Neural crest cell (in vitro differentiated cells): ENCODE measurements at places on chromosomes 13 and 19. TPM values are rescaled to one million over a fixed set of nuclear protein-coding genes. Genes with fewer than 3 reads are reported as not detected.
A peak's percentile ranks its signal among the peaks of the same experiment; 100 is the strongest.

The SYNGR4 gene
- total RNA-seq = not detected in 2 replicates

The CYP4F3 gene
- total RNA-seq = not detected in 2 replicates

The PNMA8B gene
- 4.6 and 5.3 TPM in 2 replicates for total RNA-seq

The CALR3 gene
- total RNA-seq = not detected in 2 replicates

The ZNF132 gene
- total RNA-seq = 0.28 and 0.52 TPM in 2 replicates

The MPND gene
- total RNA-seq = 45.3 and 45.6 TPM in 2 replicates

The CHAF1A gene
- total RNA-seq = 117 and 120 TPM in 2 replicates

The HIPK4 gene
- 0.11 and 0.30 TPM in 2 replicates for total RNA-seq

The APOC4 gene
- total RNA-seq = not detected in 2 replicates

DNA sequence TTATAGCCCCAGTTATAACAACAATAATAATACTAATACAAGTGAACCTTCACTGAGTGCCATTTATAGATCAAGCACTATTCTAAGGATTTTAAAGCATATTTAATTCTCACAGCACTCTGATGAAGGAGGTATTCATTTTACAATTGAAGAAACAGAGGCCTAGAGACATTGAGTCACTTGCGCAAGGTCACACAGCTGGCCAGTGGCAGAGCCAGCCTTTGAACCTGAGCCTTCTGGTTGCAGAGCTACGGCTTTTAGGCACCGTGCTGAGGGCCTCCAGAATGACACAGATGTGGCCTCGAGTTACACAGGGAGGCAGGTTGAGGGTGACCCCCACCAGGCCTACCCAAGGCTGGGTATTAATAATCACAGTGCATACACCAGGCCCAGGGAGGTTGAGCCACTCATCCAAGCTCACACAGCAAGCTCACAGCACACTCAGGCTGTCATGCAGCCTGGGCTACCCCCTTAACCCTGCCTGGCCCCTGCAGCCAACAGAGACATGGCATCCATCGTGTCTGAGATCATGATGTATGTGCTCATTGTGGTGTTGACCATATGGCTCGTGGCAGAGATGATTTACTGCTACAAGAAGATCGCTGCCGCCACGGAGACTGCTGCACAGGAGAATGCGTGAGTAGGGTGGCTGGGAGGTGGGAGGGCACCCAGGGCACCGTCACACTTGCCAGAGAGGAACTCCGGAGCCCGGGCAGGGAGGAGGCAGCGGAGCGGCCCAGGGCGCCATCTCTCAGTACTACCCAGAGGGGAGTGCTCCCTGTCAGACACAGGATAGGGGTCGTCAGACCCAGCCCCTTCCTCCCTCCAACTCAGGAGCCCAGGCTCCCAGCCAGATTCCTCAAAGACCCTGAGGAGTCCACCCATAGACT lies 2.7 kb upstream of the HPN start:
- H3K27me3 ChIP-seq = peaks cover 5% of the 10 kb centered on the region
- peaks cover 11% of the 10 kb centered on the region for H3K4me1 ChIP-seq
- no peak for DNase-seq
- no peak overlapping the region for H3K4me3 ChIP-seq
- no peak overlapping the region for H3K27ac ChIP-seq

DNA sequence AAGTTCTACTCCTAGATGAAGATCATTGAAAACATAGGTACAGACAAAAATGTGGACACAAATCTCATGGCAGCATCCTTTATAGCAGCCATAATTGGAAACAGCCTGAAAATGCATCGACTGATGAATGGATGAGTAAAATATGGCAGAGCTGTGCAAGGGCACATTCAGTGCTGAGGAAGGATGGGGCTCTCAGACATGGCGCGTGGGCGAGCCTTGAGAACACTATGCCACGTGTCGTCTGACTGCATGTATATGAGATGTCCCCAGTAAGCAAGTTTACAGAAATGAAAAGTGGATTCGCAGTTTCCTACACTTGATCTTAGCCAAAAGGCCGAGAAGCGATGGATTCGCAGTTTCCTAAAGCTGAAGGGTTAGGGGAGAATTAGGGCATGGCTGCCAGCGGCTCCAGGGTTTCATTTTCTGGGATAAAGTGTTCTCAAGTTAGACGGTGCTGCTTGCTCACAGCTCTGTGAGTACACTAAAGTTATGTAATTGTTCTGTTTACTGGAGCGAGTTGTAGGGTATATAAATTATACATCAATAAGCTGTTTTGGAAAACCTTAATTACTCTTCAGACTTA lies 78.0 kb downstream of the RAB20 start:
- H3K27me3 ChIP-seq = no peaks in the 10 kb centered on the region
- DNase-seq = no peak
- peaks cover 17% of the 10 kb centered on the region for H3K36me3 ChIP-seq
- no peak overlapping the region for H3K27ac ChIP-seq
- no peak overlapping the region for H3K4me3 ChIP-seq

GRCh38 chr13:110503037-110503901 lies 58.3 kb downstream of the RAB20 start:
- H3K27me3 ChIP-seq = no peaks in the 10 kb centered on the region
- H3K36me3 ChIP-seq = peaks cover 42% of the 10 kb centered on the region
- H3K4me1 ChIP-seq = no peaks in the 10 kb centered on the region

DNA sequence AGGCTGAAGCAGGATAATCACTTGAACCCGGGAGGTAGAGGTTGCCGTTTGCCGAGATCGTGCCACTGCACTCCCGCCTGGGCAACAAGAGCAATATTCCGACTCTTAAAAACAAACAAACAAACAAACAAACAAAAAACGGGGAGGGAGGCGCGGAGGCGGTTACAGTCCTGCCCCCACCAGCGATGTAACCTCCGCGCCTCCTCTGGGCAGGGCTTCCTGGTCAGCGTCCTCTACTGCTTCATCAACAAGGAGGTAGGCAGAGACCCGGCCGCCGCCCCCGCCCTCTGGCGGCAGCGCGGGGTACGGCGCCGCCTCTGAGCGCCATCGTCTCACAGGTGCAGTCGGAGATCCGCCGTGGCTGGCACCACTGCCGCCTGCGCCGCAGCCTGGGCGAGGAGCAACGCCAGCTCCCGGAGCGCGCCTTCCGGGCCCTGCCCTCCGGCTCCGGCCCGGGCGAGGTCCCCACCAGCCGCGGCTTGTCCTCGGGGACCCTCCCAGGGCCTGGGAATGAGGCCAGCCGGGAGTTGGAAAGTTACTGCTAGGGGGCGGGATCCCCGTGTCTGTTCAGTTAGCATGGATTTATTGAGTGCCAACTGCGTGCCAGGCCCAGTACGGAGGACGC lies 10.2 kb downstream of the SNRPD2 start:
- H3K27ac ChIP-seq = no peak overlapping the region
- H3K27me3 ChIP-seq = peaks cover 48% of the 10 kb centered on the region
- H3K36me3 ChIP-seq = no peaks in the 10 kb centered on the region
- peak overlapping the region; percentile 72 for H3K4me3 ChIP-seq
- DNase-seq = peak; percentile 77

- no peak overlapping the region for H3K27ac ChIP-seq
- no peaks in the 10 kb centered on the region for H3K36me3 ChIP-seq
- DNase-seq = no peak
- H3K4me3 ChIP-seq = no peak overlapping the region
These were observed 24.3 kb downstream of the ARHGEF7 start for GRCh38 chr13:111139452-111139851.

- H3K4me1 ChIP-seq = peaks cover 17% of the 10 kb centered on the region
- peaks cover 22% of the 10 kb centered on the region for H3K27me3 ChIP-seq
- H3K4me3 ChIP-seq = peak overlapping the region; percentile 82
These were observed 5.7 kb upstream of the LENG1 start for GRCh38 chr19:54165222-54165621.

- H3K27me3 ChIP-seq = peaks cover 11% of the 10 kb centered on the region
- peaks cover 46% of the 10 kb centered on the region for H3K4me1 ChIP-seq
- peaks cover 2% of the 10 kb centered on the region for H3K36me3 ChIP-seq
- no peak for DNase-seq
- H3K27ac ChIP-seq = peak overlapping the region; percentile 63
These were observed 1.3 kb upstream of the ISYNA1 start for GRCh38 chr19:18439025-18439909.

- no peak for DNase-seq
- H3K4me1 ChIP-seq = peaks cover 4% of the 10 kb centered on the region
- H3K4me3 ChIP-seq = no peak overlapping the region
- H3K36me3 ChIP-seq = no peaks in the 10 kb centered on the region
These were observed 94.5 kb upstream of the TM9SF2 start for GRCh38 chr13:99406799-99407201.

- H3K4me3 ChIP-seq = peak overlapping the region; percentile 92
- H3K27ac ChIP-seq = peak overlapping the region; percentile 50
- H3K4me1 ChIP-seq = peaks cover 54% of the 10 kb centered on the region
- no peak for DNase-seq
- H3K36me3 ChIP-seq = no peaks in the 10 kb centered on the region
- peaks cover 5% of the 10 kb centered on the region for H3K27me3 ChIP-seq
These were observed 473 bp upstream of the ITM2B start for GRCh38 chr13:48232420-48233045.

DNA sequence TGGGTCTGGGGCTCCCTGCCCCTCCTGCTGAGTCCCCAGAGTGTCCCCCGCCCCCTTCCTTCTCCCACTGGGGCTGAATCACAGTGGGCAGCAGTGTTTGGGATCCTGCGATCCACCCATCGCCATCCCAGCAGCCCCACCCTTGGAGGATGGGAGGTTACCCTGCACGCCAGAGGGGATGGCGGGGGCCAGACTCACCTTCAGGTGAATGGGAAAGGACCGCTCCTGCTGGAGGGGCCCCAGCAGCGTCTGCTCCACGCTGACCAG lies 569 bp downstream of the DLEU7 start:
- H3K4me3 ChIP-seq = peak overlapping the region; percentile 71
- H3K4me1 ChIP-seq = peaks cover 15% of the 10 kb centered on the region
- peaks cover 46% of the 10 kb centered on the region for H3K27me3 ChIP-seq
- peaks cover 3% of the 10 kb centered on the region for H3K36me3 ChIP-seq
- H3K27ac ChIP-seq = no peak overlapping the region

GRCh38 chr13:71149498-71150363 lies 717.3 kb downstream of the DACH1 start:
- no peaks in the 10 kb centered on the region for H3K27me3 ChIP-seq
- no peak overlapping the region for H3K4me3 ChIP-seq
- no peak for DNase-seq
- no peak overlapping the region for H3K27ac ChIP-seq

- DNase-seq = no peak
- no peak overlapping the region for H3K4me3 ChIP-seq
- H3K36me3 ChIP-seq = peaks cover 3% of the 10 kb centered on the region
- peak overlapping the region; percentile 17 for H3K27ac ChIP-seq
- H3K4me1 ChIP-seq = peaks cover 45% of the 10 kb centered on the region
These were observed 26.1 kb downstream of the EDNRB start for GRCh38 chr13:77892491-77892890.

DNA sequence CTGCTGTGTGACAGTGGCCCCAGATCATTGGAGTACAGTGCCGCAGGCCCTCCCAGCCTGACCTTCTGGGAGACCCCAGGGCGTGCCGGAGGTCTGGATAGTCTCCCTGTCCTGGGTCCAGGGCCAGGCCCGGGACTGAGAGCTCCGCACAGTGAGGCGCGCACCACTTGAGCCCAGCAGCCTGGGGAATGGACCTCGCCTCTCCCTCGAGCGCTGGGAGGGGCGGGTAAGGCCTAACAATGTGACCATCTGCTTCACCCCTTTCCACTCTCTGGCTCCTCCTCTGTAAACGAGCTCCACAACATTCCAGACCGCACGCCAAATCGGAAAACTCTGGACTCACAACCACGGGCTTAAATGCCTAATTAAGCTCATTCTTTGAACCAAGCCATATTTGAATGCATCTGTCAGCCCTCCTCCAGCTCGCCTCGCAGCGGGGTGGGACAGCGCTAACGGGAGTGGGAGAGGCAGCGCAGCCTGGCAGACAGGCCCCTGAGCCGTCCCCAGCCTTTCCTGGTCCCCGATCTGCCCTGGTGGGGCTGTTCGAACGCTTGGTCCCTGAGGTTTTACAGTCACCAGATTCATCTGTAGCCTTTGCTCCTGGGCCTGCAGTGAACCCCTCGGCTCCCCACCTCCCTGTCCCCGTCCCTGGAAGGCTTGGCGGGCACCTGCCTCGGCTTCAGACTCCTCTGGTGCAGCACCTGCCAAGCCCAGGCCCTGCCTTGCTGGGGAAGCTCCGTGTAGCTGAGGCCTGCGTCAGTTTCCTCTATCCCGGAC lies 120.7 kb upstream of the VSTM2B start:
- H3K36me3 ChIP-seq = no peaks in the 10 kb centered on the region
- peaks cover 2% of the 10 kb centered on the region for H3K27me3 ChIP-seq
- no peak overlapping the region for H3K27ac ChIP-seq
- no peak overlapping the region for H3K4me3 ChIP-seq
- peaks cover 13% of the 10 kb centered on the region for H3K4me1 ChIP-seq

GRCh38 chr13:80382576-80382975 lies 41.6 kb upstream of the SPRY2 start:
- no peaks in the 10 kb centered on the region for H3K27me3 ChIP-seq
- peaks cover 3% of the 10 kb centered on the region for H3K36me3 ChIP-seq
- no peak for DNase-seq
- H3K27ac ChIP-seq = no peak overlapping the region
- H3K4me3 ChIP-seq = no peak overlapping the region

DNA sequence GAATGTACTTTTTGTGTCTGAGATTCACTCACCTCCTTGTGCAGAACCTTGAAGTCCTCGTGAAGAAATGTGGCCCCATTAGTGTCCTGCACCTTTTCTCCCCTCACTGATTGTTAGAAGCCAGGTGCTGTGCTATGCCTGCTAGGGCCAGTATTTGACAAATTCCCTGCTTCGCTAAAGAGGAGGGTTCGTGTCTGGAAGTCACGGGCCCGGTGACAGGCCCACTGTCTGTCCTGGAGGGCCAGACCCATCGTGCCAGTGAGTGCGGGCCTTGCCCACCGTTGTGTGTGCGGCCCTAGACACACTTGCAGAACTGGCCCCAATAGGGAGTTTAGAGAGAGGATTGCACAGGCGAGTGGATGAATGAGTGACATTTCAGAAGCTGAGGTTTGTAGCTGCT lies 36.8 kb upstream of the GAS6 start:
- H3K27ac ChIP-seq = peak overlapping the region; percentile 4
- no peak for DNase-seq
- H3K4me1 ChIP-seq = no peaks in the 10 kb centered on the region
- H3K36me3 ChIP-seq = no peaks in the 10 kb centered on the region

DNA sequence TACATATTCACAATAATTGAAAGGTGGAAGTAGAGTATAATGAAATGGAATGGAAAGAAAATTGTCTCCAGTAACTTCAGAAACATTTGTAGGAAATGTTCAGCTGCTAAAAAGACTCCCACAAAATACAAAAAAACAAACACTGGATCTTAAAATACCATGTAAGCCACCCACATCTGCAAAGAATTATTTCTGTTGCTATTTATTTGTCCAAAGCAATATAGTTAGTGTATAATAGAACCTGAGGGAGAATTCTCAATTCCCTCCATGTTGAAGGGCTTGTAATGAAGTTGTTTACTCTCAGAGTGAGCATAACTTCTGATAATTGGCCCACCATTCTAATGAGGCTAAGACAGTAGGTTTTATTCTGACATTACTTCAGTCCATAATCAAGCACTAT lies 37.4 kb upstream of the KLF12 start:
- no peaks in the 10 kb centered on the region for H3K27me3 ChIP-seq
- no peak for DNase-seq
- H3K36me3 ChIP-seq = no peaks in the 10 kb centered on the region
- H3K27ac ChIP-seq = no peak overlapping the region

DNA sequence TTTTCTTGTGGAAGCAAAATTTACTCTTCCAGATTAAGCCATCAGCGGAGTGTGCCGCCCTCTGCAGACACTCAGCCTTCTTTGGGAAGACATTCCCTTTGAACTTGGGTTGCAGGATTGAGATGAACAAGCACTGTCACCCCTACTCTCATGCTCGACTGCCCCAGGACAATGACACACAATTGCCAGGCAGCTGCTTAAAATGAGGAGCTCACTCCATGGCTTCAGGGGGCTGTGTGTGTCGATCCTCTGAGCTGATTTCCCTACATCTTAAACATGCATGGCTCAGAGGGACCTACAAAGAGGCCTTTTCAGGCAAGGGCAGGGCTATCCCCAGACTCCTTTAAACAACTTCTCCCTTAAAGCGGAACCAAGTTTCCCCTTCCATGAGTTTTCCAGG lies 107.5 kb upstream of the MBNL2 start:
- H3K27ac ChIP-seq = peak overlapping the region; percentile 37
- H3K4me3 ChIP-seq = peak overlapping the region; percentile 35
- peak; percentile 33 for DNase-seq
